Activated T-cell treated with anti-CD3 and anti-CD28 coated beads, Interleukin-2, amount 50 U/mL, for 72 hours (primary cell): ENCODE measurements at places on chromosomes 5 and 9. TPM values are rescaled to one million over a fixed set of nuclear protein-coding genes. Genes with fewer than 3 reads are reported as not detected.

The PCDHGB6 gene
- total RNA-seq = 0.09 TPM

The TLX3 gene
- not detected for total RNA-seq

GRCh38 chr5:166962461-166962860, 1329.0 kb upstream of the WWC1 start:
- H3K27ac ChIP-seq = no peak overlapping the region
- H3K4me3 ChIP-seq = no peak overlapping the region
- DNase-seq = no peak
- no peaks in the 10 kb centered on the region for H3K27me3 ChIP-seq

DNA sequence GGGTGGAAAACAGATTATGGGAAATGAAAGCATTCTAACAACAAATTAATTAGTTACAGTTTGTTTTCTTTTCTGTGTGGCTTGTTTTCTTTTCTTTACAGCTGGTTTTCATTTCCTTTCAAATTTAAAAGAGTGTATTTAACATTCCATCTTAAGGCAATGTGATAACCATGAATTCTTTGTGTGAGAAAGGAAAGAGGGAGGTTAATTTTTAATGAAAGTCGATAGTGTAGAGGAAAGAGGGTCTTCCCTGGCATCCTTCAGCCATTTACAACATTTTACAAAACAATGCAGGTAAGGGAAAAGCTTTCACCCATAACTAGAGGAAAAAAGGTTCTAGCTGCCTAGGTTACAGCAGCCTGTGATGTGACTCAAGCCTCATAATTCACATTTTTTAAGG, 43.9 kb upstream of the IL33 start:
- no peak overlapping the region for H3K27ac ChIP-seq
- no peaks in the 10 kb centered on the region for H3K27me3 ChIP-seq
- no peak for DNase-seq
- no peaks in the 10 kb centered on the region for H3K4me1 ChIP-seq
- H3K36me3 ChIP-seq = peaks cover 4% of the 10 kb centered on the region

The CORO2A gene
- total RNA-seq = 11.0 TPM

The ALDH1A1 gene
- not detected for total RNA-seq

DNA sequence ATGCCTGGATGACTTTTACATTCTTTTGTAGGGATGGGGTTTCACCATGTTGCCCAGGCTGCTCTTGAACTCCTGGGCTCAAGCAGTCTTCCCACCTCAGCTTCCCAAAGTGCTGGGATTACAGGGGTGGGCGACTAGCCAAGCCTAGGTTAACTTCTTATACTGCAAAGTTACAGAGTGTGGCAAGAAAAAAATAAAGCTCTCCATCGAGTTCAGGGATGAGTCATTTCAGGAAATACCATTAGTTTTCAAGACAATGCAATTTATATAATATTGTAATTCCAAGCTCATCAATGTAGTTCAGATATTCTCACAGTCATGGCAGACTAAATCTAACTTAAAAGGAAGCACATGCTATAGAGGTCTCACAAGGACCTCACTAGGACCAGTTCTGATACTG, 11.5 kb upstream of the ABO start:
- no peak overlapping the region for H3K4me3 ChIP-seq
- no peaks in the 10 kb centered on the region for H3K27me3 ChIP-seq
- H3K27ac ChIP-seq = no peak overlapping the region
- no peaks in the 10 kb centered on the region for H3K4me1 ChIP-seq
- no peak for DNase-seq

DNA sequence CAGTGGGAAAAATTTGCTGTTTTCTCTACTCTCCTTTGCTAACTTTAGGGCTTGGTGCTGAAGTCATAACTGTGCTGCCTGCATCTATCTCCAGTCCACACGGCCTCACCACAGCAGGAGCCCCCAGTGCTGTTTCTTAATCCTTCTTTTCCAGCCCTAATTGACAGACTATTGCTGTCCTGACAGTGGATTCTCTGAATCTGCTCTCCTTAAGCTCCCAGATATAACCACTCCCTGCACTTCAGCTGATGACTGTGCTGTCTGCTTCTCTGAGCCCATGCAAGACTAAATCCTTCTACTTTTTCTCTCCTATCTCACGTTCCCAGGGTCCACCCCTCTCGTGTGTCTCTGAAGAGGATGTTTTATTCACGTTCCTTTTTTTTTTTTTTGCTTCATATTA, 19.7 kb upstream of the GRIA1 start:
- no peaks in the 10 kb centered on the region for H3K27me3 ChIP-seq
- no peak overlapping the region for H3K27ac ChIP-seq
- H3K4me3 ChIP-seq = no peak overlapping the region
- no peak for DNase-seq
- no peaks in the 10 kb centered on the region for H3K4me1 ChIP-seq
- H3K36me3 ChIP-seq = no peaks in the 10 kb centered on the region

DNA sequence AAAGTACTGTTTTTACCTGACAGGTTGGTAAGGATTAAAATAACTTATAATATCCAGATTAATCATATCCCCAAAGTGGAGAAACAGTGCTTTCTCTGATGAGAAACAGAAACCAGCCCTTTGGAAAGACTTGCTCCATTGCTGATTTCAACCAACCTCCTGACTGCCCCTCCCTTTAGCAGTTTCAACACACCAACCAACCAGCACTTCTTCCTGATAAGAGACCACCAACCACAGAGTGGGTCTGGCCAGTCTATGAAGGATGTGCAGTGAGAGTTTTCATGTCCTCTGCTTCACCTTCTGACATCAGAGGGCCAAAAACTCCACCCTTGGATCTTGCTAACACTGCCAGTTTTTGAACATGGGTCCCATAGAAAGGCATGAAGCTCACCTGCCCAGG, 28.1 kb downstream of the RIGI start:
- H3K27me3 ChIP-seq = no peaks in the 10 kb centered on the region
- H3K4me3 ChIP-seq = no peak overlapping the region
- no peaks in the 10 kb centered on the region for H3K4me1 ChIP-seq
- no peak for DNase-seq
- peaks cover 11% of the 10 kb centered on the region for H3K36me3 ChIP-seq
- H3K27ac ChIP-seq = no peak overlapping the region

The SERF1B gene
- total RNA-seq = 18.4 TPM

The TMEM215 gene
- total RNA-seq = not detected

DNA sequence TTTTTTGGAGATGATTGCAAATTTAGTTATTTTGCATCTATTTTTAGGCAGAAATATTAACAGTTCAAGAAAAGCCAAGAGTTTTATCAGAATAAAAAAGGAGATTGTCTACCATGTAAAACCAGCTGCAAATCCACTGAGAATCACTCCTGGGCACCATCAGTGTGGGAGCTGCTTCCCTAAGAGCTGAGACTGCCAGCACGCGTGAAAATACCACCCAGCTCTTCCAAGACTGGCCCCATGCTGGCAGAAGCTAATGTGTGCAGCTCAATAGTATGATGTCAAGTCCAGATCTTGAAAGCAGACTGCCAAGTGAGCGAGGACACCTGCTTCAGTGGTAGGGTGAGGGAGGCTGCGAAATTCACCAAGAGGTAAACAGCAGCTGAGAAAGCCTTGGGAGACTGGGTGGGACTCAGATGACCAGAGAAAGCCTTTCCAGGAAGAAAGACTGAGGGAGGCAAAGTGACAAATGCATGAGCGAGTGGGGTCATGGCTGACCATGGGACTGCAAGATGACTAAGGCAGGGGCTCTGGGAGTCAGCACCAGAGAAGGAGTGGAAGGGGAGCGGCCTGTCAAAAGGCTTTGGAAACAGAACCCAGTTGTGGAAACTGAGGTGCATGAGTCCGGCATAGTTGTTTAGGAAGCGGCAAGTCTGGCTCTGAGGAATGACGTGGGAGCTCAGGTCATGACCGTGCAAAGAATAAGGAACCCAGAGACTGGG, 200.9 kb downstream of the GADD45G start:
- H3K27me3 ChIP-seq = peaks cover 11% of the 10 kb centered on the region
- no peaks in the 10 kb centered on the region for H3K36me3 ChIP-seq
- no peak for DNase-seq
- no peak overlapping the region for H3K4me3 ChIP-seq

The MSMP gene
- total RNA-seq = not detected

The SHOC1 gene
- not detected for total RNA-seq

DNA sequence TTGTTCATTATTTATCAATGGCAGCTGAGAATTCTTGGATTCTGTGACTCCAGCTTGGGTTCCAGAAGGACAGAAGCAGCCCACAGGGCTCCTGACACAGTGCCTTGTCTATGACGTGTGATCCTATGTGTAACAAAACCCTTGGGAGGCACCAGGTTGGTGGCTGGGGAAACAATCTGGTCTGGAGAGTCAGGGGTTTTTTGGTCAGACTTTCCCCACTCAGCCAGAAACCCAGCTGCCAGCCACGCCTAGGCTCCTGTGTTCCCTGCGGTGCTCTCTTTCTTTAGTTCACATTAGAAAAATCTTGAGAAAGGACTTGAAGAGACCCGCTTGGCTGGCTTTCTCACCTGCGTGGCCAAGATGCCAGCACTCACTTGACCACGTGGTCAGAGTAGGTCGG, 15.5 kb upstream of the ZBED3 start:
- no peak for DNase-seq
- H3K4me1 ChIP-seq = peaks cover 18% of the 10 kb centered on the region
- H3K27ac ChIP-seq = no peak overlapping the region
- no peaks in the 10 kb centered on the region for H3K27me3 ChIP-seq
- no peak overlapping the region for H3K4me3 ChIP-seq
